Progenitor cell of endocrine pancreas (in vitro differentiated cells): ENCODE measurements at places on chromosomes 7 and 10.

GRCh38 chr10:34504534-34504933 lies 310.6 kb downstream of the PARD3 start:
- no peaks in the 10 kb centered on the region for H3K27me3 ChIP-seq
- DNase-seq, result no peak
- no peak overlapping the region for H3K4me3 ChIP-seq
- H3K4me1 ChIP-seq, result peaks cover 29% of the 10 kb centered on the region
- peak overlapping the region; percentile 80 for H3K27ac ChIP-seq

DNA sequence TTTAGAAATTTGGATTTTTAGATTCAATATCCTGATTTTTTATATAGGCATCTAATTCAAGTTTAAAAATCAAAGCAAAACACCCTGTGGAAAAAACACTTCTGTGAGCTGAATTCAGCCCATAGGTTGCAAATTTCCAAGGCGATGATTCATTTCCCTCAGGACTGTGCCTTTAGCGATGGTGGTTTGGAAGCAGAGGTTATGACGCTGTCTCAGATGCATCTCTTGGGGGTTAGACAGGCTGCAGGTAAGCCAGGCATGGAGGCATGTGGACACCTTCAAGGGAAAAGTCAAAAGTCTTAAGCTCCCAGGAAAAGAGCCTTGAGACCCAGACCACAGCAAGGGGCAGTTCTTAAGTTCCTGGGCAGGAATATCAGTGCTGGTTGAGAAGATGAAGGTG lies 9.5 kb upstream of the FRA10AC1 start:
- DNase-seq, result no peak
- no peak overlapping the region for H3K27ac ChIP-seq

DNA sequence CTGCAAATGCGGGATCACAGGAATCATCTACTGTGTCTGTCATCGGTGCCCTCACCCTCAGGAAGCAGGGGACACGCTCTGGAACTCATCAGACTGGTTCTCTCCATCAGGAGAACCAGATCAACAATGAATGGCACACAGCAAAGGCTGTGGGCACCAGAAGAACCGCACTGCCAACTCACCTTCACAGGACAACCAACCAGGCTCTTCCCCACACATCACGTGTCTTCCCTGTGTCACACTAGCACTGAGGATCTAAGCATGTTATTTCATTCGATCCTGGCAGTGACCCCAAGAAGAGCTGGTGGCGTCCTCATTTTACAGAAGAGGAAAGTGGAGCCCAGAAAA lies 106.1 kb downstream of the TNS3 start:
- peak overlapping the region; percentile 62 for H3K27ac ChIP-seq
- H3K4me3 ChIP-seq, result no peak overlapping the region
- DNase-seq, result no peak
- no peaks in the 10 kb centered on the region for H3K27me3 ChIP-seq
- no peaks in the 10 kb centered on the region for H3K36me3 ChIP-seq

- no peaks in the 10 kb centered on the region for H3K4me1 ChIP-seq
- H3K27ac ChIP-seq, result no peak overlapping the region
- H3K4me3 ChIP-seq, result no peak overlapping the region
- H3K36me3 ChIP-seq, result no peaks in the 10 kb centered on the region
- no peak for DNase-seq
- H3K27me3 ChIP-seq, result peaks cover 58% of the 10 kb centered on the region
Observed at GRCh38 chr7:35268953-35269352, 15.1 kb upstream of the TBX20 start.

DNA sequence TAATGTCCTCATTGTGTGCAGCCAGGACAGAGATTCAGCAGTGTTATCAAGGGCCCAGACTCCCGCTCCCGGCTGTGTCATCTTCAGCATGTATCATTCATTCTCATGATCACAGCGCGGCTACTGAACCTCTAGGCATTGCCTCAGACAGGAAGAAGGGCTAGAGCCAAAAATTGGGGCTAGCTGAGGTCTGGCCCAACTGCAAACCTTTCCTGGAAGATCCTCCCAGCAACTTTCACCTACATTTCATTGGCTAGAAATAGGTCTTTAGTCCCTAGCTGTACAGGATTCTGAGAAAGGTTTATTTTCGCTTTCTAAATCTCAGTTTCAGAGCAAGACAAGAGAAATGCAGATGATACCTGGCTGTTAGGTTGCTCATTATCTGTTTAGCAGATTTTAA lies 81.9 kb downstream of the CREM start:
- peaks cover 9% of the 10 kb centered on the region for H3K4me1 ChIP-seq
- H3K27me3 ChIP-seq, result no peaks in the 10 kb centered on the region
- H3K36me3 ChIP-seq, result peaks cover 6% of the 10 kb centered on the region
- DNase-seq, result no peak
- H3K27ac ChIP-seq, result no peak overlapping the region

GRCh38 chr10:71394926-71395562 lies 1.7 kb upstream of the CDH23 start:
- H3K4me3 ChIP-seq, result no peak overlapping the region
- H3K27ac ChIP-seq, result no peak overlapping the region
- peaks cover 1% of the 10 kb centered on the region for H3K4me1 ChIP-seq
- DNase-seq, result no peak
- no peaks in the 10 kb centered on the region for H3K36me3 ChIP-seq
- H3K27me3 ChIP-seq, result peaks cover 80% of the 10 kb centered on the region

GRCh38 chr7:139737221-139738100 lies 40.3 kb downstream of the HIPK2 start:
- DNase-seq, result no peak
- peaks cover 18% of the 10 kb centered on the region for H3K36me3 ChIP-seq
- H3K27me3 ChIP-seq, result no peaks in the 10 kb centered on the region
- H3K4me1 ChIP-seq, result peaks cover 36% of the 10 kb centered on the region
- H3K27ac ChIP-seq, result peak overlapping the region; percentile 12

GRCh38 chr7:39587393-39587792 lies 21.2 kb downstream of the YAE1 start:
- H3K4me1 ChIP-seq, result no peaks in the 10 kb centered on the region
- no peak overlapping the region for H3K27ac ChIP-seq
- no peak for DNase-seq
- no peak overlapping the region for H3K4me3 ChIP-seq
- H3K27me3 ChIP-seq, result no peaks in the 10 kb centered on the region

- no peak for DNase-seq
- peaks cover 1% of the 10 kb centered on the region for H3K36me3 ChIP-seq
- peak overlapping the region; percentile 98 for H3K27ac ChIP-seq
- peaks cover 20% of the 10 kb centered on the region for H3K4me1 ChIP-seq
- H3K4me3 ChIP-seq, result no peak overlapping the region
Observed at GRCh38 chr7:130356876-130357611, 12.4 kb downstream of the CPA5 start.

GRCh38 chr10:122163174-122164022 lies 107.7 kb upstream of the BTBD16 start:
- H3K4me3 ChIP-seq, result peak overlapping the region; percentile 81
- peak overlapping the region; percentile 94 for H3K27ac ChIP-seq
- H3K4me1 ChIP-seq, result peaks cover 47% of the 10 kb centered on the region
- no peaks in the 10 kb centered on the region for H3K27me3 ChIP-seq

DNA sequence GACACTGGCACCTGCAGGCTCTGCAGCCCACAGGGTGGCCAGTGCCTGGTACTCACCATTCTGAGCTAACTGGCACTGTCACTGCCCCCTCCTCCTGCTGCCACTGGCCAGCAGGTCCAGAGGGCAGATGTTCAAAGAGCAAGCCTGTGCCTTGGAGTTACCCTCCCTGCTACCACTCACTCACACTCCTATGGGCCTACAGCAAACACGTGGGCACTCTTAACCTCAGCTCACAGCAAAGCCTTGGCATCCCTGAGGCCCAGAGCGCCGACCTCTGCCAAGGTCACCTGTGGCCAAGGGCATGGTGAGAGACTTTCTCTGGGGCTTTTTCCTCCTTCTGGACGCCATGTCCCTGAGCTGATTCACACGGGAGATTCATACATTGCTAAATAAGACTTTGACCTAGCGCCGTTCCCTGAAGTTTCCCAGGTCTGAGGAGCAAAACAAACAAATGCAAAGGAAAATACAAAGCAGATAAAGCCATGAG lies 270.0 kb upstream of the PPP2R2D start:
- DNase-seq, result no peak
- H3K4me3 ChIP-seq, result no peak overlapping the region
- H3K27me3 ChIP-seq, result no peaks in the 10 kb centered on the region
- peaks cover 2% of the 10 kb centered on the region for H3K36me3 ChIP-seq
- no peak overlapping the region for H3K27ac ChIP-seq
- H3K4me1 ChIP-seq, result peaks cover 5% of the 10 kb centered on the region

DNA sequence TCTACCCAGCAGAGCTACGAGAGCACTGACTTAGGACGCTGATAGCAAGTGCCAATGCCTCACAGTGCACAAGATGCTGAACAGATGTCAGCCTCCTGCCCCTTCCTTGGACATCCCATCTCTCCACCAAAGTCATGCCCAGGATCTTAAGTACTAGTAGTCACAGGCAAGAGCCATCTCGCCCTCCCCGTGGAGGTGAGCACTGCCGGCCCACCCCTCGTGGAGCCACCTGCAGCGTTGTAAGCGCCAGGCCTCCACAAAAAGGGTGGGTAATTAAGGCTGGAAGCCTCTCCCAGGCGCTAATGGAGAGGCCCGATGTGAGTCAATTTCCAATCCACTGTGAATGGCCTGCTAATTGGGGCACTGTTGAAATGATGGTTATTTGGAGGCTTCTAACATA lies 156.2 kb downstream of the GRID1 start:
- peaks cover 16% of the 10 kb centered on the region for H3K27me3 ChIP-seq
- no peaks in the 10 kb centered on the region for H3K36me3 ChIP-seq
- no peak overlapping the region for H3K4me3 ChIP-seq
- H3K4me1 ChIP-seq, result no peaks in the 10 kb centered on the region
- no peak for DNase-seq
- H3K27ac ChIP-seq, result no peak overlapping the region

DNA sequence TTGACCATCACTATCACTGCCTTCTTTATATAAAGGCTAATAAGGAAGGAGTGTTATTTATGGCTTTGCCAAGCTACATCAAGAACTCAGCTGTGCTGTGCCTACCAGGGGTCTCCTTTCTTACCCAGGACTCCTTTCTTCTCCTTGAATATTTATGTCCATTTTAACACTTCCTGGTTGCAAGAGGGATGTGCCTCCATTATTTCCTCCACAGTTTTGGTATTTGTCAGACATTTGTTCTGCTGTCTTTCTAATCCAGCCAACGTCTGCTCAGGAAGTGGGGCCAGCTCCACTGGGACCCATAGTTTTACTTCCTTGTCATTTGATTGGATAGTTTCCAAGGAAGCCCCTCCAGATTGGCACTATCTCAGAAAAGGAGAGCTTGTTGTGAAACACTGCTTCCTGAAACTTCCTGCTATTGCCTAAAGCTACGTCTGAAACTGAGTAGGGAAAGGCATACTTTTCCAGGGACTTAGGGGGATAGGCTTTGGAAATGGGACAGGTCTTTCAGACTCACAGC lies 6.6 kb upstream of the STRIP2 start:
- H3K27me3 ChIP-seq, result peaks cover 9% of the 10 kb centered on the region
- H3K4me3 ChIP-seq, result no peak overlapping the region
- no peaks in the 10 kb centered on the region for H3K4me1 ChIP-seq
- H3K27ac ChIP-seq, result no peak overlapping the region

- peak within 1 kb of the TSS; percentile 92 for H3K4me3 ChIP-seq
- H3K27me3 ChIP-seq, result peaks cover 18% of the 10 kb centered on the region
- peak; percentile 71 for DNase-seq
- H3K27ac ChIP-seq, result peak within 1 kb of the TSS; percentile 96
- peaks cover 12% of the 10 kb centered on the region for H3K4me1 ChIP-seq
Observed at GRCh38 chr10:90871766-90872647, at the start of gene RPP30. TSS of gene RPP30 (plus strand) at chr10:90871974. CDS start at chr10:90871987, 13 bp downstream.

- no peaks in the 10 kb centered on the region for H3K27me3 ChIP-seq
- H3K36me3 ChIP-seq, result no peaks in the 10 kb centered on the region
- H3K4me3 ChIP-seq, result no peak overlapping the region
- DNase-seq, result no peak
- peaks cover 3% of the 10 kb centered on the region for H3K4me1 ChIP-seq
Observed at GRCh38 chr10:104706886-104707285, 65.8 kb downstream of the SORCS3 start.

DNA sequence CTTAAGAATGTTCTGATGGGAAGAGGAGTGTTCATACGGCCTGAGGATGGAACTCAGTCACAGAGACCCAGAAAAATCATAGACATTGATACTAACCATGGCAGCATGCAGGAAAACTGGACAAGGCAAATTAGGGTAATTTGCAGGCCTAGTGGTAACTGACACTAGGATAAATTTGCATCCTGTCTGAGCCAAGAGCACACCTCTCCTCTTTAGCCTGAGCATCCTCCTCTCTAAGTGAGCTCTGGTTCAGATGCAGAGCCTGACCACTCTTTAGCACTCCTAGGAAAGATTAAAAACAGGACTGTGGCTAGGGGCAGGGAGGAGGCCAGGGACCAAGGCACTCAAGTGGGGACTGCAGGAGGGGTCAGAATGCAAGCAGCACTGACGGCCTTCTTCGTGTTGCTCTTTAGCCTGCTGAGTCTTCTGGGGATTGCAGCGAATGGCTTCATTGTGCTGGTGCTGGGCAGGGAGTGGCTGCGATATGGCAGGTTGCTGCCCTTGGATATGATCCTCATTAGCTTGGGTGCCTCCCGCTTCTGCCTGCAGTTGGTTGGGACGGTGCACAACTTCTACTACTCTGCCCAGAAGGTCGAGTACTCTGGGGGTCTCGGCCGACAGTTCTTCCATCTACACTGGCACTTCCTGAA lies at the start of gene TAS2R41:
Gene TAS2R41, plus strand, starts transcription at position 373 of the 650 bp plus-strand sequence. Its CDS starts 0 bp downstream, at position 373.
- no peak for DNase-seq
- no peaks in the 10 kb centered on the region for H3K4me1 ChIP-seq
- H3K27ac ChIP-seq, result no peak within 1 kb of the TSS
- H3K36me3 ChIP-seq, result no peaks in the 10 kb centered on the region
- no peaks in the 10 kb centered on the region for H3K27me3 ChIP-seq
- no peak within 1 kb of the TSS for H3K4me3 ChIP-seq

- H3K27ac ChIP-seq, result no peak overlapping the region
- H3K27me3 ChIP-seq, result no peaks in the 10 kb centered on the region
- no peaks in the 10 kb centered on the region for H3K36me3 ChIP-seq
- no peaks in the 10 kb centered on the region for H3K4me1 ChIP-seq
- no peak overlapping the region for H3K4me3 ChIP-seq
Observed at GRCh38 chr10:120684226-120684625, 166.9 kb upstream of the WDR11 start.

- H3K4me3 ChIP-seq, result no peak overlapping the region
- H3K27me3 ChIP-seq, result no peaks in the 10 kb centered on the region
- H3K27ac ChIP-seq, result no peak overlapping the region
- H3K4me1 ChIP-seq, result peaks cover 5% of the 10 kb centered on the region
- DNase-seq, result no peak
Observed at GRCh38 chr10:51905032-51905431, 205.6 kb upstream of the CSTF2T start.

DNA sequence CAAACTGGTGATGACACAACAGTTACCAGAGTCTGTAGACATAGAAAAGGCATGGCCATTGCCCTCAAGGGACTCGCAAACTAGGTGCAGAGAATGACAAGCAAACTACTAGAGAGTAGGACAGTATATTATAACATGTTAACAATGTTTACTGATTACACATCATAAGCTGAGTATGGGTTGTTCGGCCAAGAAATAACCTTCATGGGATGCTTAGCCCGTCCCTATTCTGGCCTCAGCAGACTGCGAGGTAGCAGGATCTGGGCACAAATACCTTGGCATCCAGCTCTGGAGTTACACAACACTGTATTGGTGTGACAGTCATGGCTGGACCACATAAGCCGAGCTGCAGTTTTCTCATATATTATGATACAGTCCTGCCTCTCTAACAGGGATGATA lies 51.4 kb downstream of the ABCB4 start:
- H3K36me3 ChIP-seq, result no peaks in the 10 kb centered on the region
- no peak overlapping the region for H3K27ac ChIP-seq
- DNase-seq, result no peak
- no peaks in the 10 kb centered on the region for H3K4me1 ChIP-seq
- H3K4me3 ChIP-seq, result no peak overlapping the region
